Memory B cell (primary cell): ENCODE measurements at places on chromosomes 3 and 15.
A peak's percentile ranks its signal among the peaks of the same experiment; 100 is the strongest.

GRCh38 chr3:112606098-112606497 lies 34.8 kb downstream of the CCDC80 start:
- no peak for DNase-seq

- DNase-seq, result no peak
These were observed 107.2 kb downstream of the ARPP21 start for GRCh38 chr3:35746492-35746891.

- no peak for DNase-seq
These were observed 38.0 kb downstream of the SRPRB start for GRCh38 chr3:133843634-133844033.

GRCh38 chr3:189646853-189647542 lies 15.8 kb downstream of the TP63 start:
- no peak for DNase-seq

- no peak for DNase-seq
These were observed 879 bp upstream of the EIF5A2 start for GRCh38 chr3:170909129-170909903.

GRCh38 chr3:138935863-138936740 lies 10.8 kb downstream of the FOXL2 start:
- peak; percentile 86 for DNase-seq

GRCh38 chr3:132486099-132486498 lies 68.8 kb downstream of the DNAJC13 start:
- DNase-seq, result no peak

GRCh38 chr3:55246033-55246432 lies 241.1 kb downstream of the WNT5A start:
- no peak for DNase-seq

GRCh38 chr3:37094636-37095035 lies 79.7 kb downstream of the LRRFIP2 start:
- DNase-seq, result no peak

GRCh38 chr3:5133239-5134018 lies 11.3 kb downstream of the ARL8B start:
- DNase-seq, result no peak

- DNase-seq, result no peak
These were observed 13.5 kb downstream of the PPP4R2 start for GRCh38 chr3:73010158-73010557.

DNA sequence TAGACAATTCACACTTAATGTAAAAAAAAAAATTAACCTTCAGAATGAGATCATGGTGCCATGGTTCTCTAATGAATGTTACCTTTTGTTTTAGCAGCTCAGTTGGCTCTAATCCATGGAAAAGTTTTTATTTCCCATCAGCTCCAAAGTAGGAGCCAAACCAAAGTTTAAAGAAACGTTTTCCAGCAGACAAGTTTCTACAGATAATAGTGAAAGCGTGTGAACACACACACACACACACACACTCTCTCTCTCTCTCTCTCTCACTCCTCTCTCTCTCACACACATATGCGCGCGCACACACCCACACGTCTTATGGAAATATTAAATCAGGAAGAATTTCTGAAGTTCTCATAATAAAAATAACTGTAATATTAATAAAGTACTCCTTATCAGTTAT lies 46.9 kb downstream of the MBNL1 start:
- DNase-seq, result no peak

DNA sequence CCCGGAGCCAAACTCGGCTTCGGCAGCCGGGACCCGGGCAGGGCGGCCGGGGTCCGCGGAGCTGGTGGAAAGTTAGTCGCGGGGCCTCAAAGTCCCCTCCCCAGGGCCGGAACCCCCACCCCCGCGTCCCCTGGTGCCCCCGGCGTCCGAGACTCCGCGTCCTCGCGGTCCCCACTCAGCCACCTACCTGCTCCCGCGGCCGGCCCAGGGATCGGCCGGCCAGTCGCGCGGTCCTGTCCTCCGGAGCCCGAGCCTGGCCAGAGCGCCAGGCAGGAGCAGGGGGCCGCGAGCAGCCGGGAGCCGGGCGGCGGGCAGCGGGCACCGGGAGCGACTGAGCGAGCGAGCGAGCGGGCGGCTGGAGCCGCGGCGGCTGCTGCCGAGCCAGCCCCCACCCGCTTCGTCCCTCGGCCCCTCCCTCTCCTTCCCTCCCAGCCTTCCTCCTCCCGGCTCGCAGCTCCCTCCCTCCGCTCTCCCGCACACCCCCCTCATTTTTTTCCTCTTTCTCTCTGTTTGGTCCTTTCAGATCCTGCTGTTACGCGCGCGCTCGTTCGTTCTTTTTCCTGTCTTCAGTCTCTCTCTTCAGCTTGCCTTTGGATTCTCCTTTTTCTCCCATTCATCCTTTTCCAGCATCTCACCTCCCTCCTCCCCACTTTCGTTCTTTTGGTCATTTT lies at the start of gene MEGF11:
Gene MEGF11, minus strand, starts transcription at position 333 of the 671 bp plus-strand sequence. CDS start 125,347 bp downstream, outside the sequence.
- no peak for DNase-seq

- DNase-seq, result no peak
These were observed 91.7 kb downstream of the APBA2 start for GRCh38 chr15:28977377-28978010.

DNA sequence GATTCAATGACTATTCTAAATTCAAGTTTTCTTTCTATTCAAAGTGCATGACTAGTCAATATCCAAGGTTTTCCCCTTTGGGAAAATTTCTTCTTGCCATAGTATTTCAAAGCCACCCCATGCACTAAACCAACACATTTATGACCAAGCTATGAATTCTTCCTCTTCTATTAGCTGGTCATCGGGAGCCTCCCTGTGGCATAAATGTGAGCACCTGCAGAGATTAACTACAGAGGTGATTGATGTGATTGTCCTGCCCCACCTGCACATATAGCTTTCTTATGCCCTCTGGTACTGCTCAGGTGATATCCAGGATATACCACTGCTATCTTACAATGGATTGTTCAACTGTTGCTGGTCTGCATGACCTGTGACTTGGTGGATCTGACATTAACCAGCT lies 694.9 kb downstream of the ZBBX start:
- no peak for DNase-seq

- DNase-seq, result no peak
These were observed 2.6 kb downstream of the CACNA1D start for GRCh38 chr3:53496984-53497383.

DNA sequence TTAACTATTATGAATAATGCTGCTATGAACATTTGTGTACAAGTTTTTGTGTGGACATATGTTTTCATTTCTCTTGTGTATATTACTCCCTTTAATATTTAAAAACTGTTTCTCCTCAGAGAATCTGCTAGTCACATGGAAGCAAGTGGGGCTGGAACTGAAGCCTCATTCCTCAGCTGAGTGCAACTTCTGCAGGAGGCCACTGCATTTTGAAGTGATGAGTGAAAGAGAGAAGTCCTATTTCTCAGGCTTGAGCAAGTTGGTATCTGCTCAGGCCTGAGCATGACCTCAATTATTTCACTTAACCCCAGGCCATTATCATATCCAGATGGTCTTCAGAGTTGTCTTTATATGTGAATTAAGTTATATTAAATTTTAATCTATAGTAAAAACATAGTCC lies 11.5 kb downstream of the TLR9 start:
- DNase-seq, result no peak

- DNase-seq, result peak; percentile 7
These were observed 89.0 kb downstream of the NFKBIZ start for GRCh38 chr3:101938262-101938847.

DNA sequence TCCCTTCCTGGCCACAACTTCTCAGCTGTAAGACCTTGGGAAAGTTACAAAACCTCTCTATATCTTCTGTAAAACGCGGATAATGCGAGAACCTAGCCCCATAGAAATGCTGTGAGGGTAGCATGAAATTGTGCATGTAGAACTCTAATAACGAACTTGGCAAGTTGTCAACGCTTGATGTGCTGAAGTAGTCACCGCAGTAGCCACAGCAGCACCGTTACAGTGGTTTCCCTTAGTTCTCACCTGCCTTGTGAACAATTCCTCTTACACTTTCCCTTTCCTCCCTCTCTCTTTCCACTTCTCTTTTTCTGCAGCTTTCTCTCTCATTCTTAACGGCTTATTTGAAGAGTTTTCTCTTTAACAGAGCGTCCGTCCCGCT lies 447 bp upstream of the SHQ1 start:
- no peak for DNase-seq

- DNase-seq, result no peak
These were observed 15.9 kb downstream of the MEGF11 start for GRCh38 chr15:66237513-66238235.

- DNase-seq, result no peak
These were observed 42.3 kb upstream of the ROPN1 start for GRCh38 chr3:124034016-124034843.

GRCh38 chr3:65534805-65535204 lies 503.9 kb downstream of the MAGI1 start:
- no peak for DNase-seq

DNA sequence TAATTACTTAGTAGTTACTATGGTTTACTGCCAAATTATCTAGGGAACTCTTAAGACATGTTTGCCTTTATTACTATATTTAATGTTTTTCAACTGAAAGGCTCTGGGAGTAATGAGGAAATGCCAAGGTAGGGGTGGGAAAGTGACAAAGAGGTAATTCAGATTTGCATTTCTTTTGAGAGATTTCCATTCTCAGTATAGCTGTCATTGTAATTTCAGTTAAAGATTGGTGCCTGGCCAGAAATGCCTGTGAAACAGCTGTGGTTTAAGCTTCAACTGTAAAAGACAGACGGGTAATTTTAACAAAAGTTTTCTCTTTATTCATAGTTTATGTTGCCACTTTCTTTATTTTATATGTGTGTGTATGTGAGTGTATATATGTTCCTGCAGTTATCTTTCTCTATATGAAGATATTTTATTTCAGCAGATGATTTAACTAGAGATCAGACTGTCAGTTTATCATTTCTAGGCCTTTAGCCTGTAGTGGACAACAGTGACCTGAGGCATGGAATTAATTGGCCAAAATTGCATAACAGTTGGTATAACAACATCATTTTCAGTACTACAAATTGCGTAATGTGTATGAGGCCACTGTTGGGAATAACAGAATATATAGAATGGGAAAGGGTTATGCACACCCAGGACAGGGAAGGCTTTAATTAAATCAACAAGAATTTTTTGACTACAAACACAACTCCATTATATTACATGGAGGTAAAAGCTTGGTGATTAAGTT lies 119.0 kb downstream of the BBX start:
- DNase-seq, result no peak

- DNase-seq, result no peak
These were observed 164.5 kb upstream of the TPM1 start for GRCh38 chr15:62878070-62878469.

GRCh38 chr3:175224051-175224450 lies 364.9 kb downstream of the NAALADL2 start:
- no peak for DNase-seq
